ENCODE measurements at places on chromosomes 1 and 21.

DNA sequence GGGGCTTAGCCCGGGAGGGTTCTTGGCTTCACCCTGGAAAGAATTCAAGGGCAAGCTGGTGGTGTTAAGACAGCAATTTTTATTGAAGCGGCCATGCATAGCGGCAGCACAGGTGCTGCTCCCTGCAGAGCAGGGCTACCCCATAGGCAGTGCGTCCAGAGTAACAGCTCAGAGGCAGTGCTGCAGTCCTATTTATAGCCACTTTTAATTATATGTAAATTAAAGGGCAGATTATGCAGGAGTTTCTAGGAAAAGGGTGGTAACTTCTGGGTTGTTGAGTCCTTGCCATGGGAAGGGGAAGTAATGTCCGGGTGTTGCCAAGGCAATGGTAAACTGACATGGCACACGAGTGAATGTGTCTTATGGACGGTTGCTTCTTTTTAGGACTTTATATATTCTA lies 57.0 kb downstream of the VPS26C start:
- DNase-seq: no peak

DNA sequence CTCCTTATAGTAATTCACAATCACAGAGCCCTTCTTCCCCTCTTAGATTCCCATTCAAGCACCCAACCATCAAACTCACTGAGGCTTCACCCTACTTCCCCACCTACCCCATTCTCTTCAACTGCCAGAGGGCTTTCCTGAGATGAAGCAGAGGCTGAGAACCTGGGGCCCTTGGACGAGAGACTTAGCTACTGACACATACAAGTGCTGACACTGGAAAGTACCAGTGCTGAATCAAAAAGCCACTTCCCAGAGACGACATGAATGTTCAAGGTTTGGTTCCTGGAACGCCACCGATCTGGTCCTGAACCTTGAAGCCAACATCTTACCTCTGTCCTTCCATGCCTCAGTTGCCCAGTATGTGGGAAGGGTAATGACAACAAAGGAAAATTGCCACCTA lies 16.6 kb upstream of the RAP1A start:
- DNase-seq: no peak

DNA sequence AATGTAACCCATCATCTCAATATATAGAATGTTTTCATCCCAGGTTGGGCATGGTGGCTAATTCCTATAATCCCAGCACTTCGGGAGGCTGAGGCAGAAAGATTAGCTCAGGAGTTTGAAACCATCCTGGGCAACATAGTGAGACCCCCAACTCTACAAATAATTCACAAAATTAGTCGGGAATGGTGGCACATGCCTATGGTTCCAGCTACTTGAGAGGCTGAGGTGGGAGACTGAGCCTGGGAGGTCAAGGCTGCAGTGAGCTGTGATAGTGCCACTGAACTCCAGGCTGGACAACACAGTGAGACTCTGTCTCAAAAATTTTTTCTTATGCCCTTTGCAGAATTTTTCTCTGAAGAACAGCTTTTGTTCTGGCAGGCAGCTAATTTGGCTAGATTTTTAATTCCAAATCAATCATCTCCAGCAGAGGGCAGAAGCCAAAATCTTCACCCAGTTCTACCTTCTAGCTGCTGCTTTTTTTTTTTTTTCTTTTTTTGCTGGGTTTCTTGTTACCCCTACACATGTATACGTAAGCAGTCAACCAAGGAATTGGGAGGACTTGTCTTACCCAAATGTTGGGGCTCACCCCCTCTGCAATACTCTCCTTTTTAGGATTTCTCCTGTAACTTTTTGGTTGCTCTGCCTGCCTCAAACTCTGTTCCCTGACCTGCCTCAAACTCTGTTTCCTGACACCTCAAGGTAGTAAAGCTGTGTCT lies 2.7 kb upstream of the RAD54L start:
- DNase-seq: no peak

GRCh38 chr1:157819896-157820295 lies at the start of gene FCRL1:
TSS of gene FCRL1 (minus strand) at chr1:157820120. CDS start at chr1:157820037, 83 bp downstream.
- DNase-seq: no peak

DNA sequence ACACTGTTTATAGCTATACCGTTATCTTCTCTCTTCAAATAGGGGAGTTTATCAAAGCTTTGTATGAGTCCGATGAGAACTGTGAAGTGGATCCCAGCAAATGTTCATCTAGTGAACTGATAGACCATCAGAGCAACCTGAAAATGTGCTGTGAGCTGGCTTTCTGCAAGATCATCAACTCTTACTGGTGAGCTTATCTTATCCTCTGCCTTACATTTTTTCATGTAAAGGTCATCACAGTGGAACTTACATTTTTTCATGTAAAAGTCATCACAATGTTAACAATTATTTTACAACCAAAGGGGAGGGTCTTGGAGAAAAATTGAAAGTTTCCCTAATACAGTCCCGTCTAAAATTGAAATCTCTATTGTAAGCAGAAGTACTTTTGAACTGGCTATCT lies 45.2 kb downstream of the CLEC20A start:
- no peak for DNase-seq

GRCh38 chr1:110176299-110176956 lies 26.1 kb downstream of the SLC6A17 start:
- DNase-seq: peak; percentile 42

- peak; percentile 20 for DNase-seq
These were observed 800 bp upstream of the MMP23B start for GRCh38 chr1:1630965-1631781.

DNA sequence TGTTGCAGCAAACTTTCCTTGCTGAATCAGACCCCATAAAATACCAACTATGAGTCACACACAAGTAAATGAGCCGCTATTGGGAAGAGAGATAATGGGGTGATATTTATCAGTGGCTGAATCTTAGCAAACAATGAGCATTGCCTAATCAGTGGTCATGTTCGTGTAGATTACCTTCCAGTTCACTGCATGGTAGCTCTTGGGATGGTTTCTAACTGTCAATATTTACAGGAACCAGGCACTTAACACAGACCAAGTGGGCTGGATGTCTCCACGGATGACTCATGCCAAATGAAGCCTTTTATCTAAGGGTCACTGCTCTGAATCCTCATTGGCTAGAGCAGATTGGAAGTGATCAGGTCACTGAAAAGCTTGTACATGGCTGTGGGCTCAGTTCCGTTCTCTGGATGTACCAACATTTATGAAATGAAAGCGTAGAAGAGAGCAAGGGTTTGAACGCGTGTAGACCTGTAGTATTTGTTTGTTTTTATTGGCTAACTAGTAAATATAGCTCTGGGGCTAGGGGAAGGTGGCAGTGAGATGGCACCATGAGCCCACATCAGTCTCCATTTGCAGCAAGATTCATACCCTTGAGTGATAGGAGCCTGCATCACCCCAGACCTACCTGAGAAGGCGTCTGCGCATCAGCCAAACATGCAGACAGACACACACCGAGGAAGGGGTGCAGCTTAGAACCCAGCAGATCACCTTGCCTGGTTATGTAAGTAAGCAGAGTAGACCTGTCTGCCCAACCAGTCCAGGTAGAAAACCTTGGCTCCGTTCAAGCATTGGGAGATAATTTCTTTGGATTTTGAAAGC lies 153.3 kb downstream of the TOMM20 start:
- DNase-seq: peak; percentile 28

- no peak for DNase-seq
These were observed 28.3 kb downstream of the RAB3GAP2 start for GRCh38 chr1:220243947-220244346.

GRCh38 chr1:19879661-19880060 lies 2.5 kb upstream of the OTUD3 start:
- DNase-seq: no peak

DNA sequence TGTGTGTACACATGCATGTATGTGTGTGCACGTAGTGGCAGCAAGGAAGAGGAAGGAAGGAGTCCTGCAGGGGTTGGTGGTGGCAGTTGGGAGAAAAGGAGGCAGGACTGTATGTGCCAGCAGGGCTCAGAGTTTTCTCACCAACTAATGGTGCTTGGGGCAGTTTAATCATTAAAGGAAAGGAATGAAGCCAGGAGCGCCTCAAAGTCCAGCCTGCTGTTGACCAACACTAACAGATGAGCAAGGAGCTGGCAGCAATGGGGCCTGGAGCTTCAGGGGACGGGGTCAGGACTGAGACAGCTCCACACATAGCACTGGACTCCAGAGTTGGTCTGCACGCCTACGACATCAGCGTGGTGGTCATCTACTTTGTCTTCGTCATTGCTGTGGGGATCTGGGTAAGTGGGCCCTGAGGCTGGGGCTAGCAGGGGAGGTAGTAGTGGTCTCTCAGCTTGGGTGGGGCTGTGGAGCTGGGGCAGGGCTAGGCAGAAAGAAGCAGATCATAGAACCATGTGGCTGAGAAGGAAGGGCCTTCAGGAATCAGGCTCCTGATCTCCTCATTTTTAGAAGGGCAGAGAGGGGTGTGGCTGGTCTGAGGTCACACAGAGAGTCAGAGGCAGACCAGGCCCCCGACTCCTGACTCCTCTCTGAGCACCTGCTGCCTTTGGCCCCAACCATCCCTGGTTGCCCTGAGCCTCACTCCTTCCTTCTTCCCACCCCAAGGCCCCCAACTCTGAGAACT lies at the start of gene SLC5A9:
Gene SLC5A9, plus strand, starts transcription at position 216 of the 742 bp plus-strand sequence. Its CDS starts 21 bp downstream, at position 237.
- peak; percentile 26 for DNase-seq

DNA sequence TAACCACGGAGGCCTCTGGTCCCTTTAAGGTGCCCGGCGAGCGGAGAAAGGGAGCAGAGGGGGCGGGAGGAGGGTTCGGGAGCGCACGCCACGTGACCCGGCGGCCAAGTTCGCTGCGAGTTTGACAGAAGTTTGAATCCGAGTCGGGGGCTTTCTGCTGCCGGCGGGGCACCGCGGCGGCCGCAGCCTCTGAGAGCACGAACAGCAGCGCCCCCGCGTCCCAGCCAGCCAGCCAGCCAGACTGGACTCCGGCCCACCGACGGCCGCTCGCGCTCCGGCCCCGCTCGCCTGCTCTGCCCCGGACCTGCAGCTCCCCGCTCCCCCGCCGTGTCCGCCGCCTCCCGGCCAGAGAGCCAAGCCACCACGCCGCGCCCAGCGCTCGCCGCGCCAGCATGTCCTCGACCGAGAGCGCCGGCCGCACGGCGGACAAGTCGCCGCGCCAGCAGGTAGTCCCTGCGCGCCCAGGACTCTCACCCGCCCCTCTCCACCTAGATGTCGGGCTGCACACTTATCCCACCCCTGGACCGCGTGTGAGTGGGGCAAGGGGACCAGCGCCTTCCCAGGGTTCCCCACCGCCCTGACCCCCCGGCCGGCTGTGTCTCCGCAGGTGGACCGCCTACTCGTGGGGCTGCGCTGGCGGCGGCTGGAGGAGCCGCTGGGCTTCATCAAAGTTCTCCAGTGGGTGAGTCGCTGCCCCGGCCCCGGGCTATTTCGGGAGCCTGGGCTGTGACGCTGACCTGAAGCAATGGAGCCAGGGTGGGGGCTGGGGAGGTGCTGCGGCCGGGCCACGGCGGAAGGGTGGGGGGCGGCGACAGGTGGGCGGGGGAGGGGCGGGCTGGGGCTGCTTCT lies at the start of gene SYPL2:
Gene SYPL2, plus strand, starts transcription at position 95 of the 849 bp plus-strand sequence. Its CDS starts 298 bp downstream, at position 393.
- no peak for DNase-seq

DNA sequence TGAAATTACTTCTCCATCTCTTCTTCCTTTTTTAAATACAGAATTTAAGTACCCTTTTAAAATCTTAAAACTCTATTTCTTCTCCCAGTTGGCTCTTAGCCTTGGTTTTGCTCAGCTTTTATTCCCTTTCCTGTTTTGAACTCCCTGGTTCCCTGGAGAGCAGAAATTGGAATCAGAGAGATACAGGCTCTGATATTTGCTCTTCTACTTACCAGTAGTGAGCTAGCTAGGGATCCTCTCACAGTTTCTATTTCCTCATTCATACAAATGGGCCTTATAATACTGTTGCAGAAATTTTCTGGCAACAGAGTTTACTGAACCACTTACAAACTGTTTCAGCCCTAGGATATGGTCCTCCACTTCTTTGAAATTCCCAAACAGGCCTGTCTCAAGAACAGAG lies 606.3 kb downstream of the NUF2 start:
- no peak for DNase-seq

GRCh38 chr1:16122350-16122881 lies 33.5 kb downstream of the EPHA2 start:
- DNase-seq: no peak

GRCh38 chr1:248807067-248807737 lies 18.5 kb downstream of the SH3BP5L start:
- peak; percentile 51 for DNase-seq
